ENCODE measurements at places on chromosomes 1 and 21.

DNA sequence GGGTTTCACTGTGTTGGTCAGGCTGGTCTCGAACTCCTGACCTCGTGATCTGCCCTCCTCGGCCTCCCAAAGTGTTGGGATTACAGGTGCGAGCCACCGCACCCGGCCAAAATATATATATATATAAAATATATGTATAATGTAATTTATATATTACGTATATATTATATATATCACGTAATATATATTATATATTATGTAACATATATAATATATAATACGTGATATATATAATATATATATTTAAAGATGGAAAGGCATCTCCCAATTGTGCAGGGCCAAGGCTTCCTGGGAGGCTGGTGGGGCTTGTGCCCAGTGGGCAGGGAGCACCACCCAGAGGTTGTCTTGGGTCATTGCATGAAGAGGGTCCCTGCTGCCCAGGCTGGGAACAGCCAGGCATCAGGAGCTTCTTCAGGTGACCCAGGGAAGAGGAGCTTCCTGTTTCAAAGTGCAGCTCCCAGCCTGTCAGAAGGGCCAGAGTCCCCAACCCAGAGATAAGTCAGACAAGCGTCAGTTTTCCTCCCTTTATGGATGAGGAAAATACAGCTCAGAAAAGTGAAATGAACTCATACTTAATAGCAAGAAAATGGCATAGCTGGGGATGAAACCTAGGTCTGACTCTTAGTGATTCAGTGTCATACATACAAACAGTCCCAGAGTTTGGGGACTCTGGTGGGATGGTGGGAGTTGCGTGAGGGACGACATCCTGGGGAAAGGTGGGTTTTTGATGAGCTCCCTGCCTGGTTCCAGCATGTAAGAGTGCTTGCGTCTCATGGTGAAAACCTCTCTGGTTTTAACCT, 12.0 kb downstream of the UBE2Q1 start:
- peak; percentile 60 for DNase-seq

GRCh38 chr1:31580891-31581603, 4.7 kb downstream of the TINAGL1 start:
- no peak for DNase-seq

- DNase-seq = no peak
Observed at GRCh38 chr1:160539990-160540858, 17.2 kb upstream of the SLAMF6 start.

DNA sequence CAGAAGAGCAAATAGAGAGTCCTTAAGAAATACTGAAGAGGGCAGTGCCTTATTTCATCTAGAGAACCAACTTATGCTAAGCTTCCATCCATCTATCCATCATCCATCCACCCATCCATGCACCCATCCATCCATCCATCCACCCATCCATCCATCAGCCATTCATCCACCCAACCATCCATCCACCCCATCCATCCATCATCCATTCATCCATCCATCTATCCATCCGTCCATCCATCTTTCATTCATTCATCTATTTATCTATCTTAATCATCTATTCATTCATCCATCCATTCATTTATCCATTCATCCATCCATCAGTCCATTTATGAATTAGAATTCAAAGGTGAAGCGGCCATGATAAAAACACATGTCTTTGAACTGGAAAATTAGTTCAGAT, 171.5 kb upstream of the FMN2 start:
- no peak for DNase-seq

GRCh38 chr1:150909585-150910180, 16.5 kb upstream of the SETDB1 start:
- no peak for DNase-seq

- peak; percentile 87 for DNase-seq
Observed at GRCh38 chr1:156677616-156678596, 699 bp upstream of the NES start.

DNA sequence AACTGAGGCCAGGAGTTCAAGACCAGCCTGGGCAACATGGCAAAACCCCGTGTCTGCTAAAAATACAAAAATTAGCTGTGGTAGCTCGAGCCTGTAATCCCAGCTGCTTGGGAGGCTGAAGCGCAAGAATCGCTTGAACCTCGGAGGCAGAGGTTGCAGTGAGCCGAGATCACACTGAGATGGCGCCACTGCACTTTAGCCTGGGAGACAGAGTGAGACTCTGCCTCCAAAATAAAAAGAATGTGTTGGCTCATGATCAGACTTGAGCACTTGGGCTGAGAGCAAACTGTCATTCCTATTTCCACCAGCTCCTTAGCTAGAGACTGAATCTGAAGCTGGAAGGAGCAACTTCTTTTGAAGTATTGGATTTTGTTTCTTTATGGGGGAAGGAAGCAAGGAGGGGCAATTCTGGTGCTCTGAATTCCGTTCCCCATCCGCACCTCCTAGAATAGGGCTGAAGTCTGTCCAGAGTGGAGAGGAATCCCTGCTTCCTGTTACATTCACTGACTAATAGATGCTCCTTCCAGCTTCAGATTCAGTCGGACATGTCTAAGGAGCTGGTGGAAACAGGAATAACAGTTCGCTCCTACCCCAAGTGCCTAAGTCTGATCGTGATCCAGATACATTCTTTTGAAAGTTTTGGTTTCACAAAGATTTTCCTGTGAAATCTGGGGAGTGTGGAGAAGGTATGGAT, 3.8 kb downstream of the ZNF672 start:
- peak; percentile 75 for DNase-seq

DNA sequence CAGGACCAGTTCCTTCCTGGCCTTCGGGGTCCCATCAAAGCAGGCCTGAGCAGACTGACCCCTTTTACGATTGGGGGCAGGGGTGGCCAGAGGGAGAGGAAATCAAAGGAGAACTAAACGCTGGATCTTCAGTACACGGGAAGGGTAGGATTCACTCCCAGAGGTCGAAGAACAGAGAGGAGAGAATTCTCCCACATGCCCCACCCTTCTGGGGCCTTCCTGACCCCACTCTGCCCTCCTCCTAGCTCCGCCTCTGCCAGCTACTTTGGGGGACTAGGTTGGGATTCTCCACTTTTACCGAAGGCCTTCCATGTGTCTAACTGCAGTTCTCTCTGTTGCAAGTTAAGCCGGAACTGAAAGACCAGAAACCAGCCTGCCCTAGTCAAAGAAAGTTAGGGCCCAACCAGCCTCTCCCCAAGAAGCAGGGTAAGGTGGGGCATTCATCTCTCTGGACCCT, 654 bp upstream of the ARHGEF2 start:
- DNase-seq = peak; percentile 60
